Activated naive CD8-positive, alpha-beta T cell treated with anti-CD3 and anti-CD28 coated beads for 36 hours (primary cell): ENCODE measurements at places on chromosomes 3 and 15. TPM values are rescaled to one million over a fixed set of nuclear protein-coding genes. Genes with fewer than 3 reads are reported as not detected.

CPLX3 gene
- 0.19 TPM for total RNA-seq

GOLGA8O gene
- not detected for total RNA-seq

CLDN16 gene
- not detected for total RNA-seq

CYP8B1 gene
- not detected for total RNA-seq

GOLGA6D gene
- total RNA-seq: not detected

ARPP21 gene
- not detected for total RNA-seq

GCNT3 gene
- total RNA-seq: not detected

POLQ gene
- 20.1 TPM for total RNA-seq
